ENCODE measurements at places on chromosomes 5 and 9. TPM values are rescaled to one million over a fixed set of nuclear protein-coding genes. Genes with fewer than 3 reads are reported as not detected.

ENTREP1 gene
- 2.8 TPM for polyA plus RNA-seq

PCDHGA9 gene
- polyA plus RNA-seq: 6.5 TPM

NEUROG1 gene
- polyA plus RNA-seq: not detected

GABBR2 gene
- polyA plus RNA-seq: 2.7 TPM

PNPLA7 gene
- 1.6 TPM for polyA plus RNA-seq

CAPSL gene
- polyA plus RNA-seq: 7.4 TPM

SHOC1 gene
- 1.5 TPM for polyA plus RNA-seq

KIAA0825 gene
- 5.1 TPM for polyA plus RNA-seq

PCDHB16 gene
- 7.7 TPM for polyA plus RNA-seq

ATOX1 gene
- 107 TPM for polyA plus RNA-seq

PCDHGA6 gene
- 5.4 TPM for polyA plus RNA-seq

ORM2 gene
- not detected for polyA plus RNA-seq

ARID3C gene
- 0.12 TPM for polyA plus RNA-seq

SPINK6 gene
- not detected for polyA plus RNA-seq

ESM1 gene
- polyA plus RNA-seq: 7.1 TPM

FUT7 gene
- polyA plus RNA-seq: 0.04 TPM

TAL2 gene
- polyA plus RNA-seq: 1.8 TPM

SPEF2 gene
- polyA plus RNA-seq: 48.6 TPM

NKD2 gene
- 16.5 TPM for polyA plus RNA-seq

APBA1 gene
- polyA plus RNA-seq: 15.7 TPM

PTPN3 gene
- polyA plus RNA-seq: 58.5 TPM

PAEP gene
- 0.12 TPM for polyA plus RNA-seq

OBP2B gene
- polyA plus RNA-seq: not detected

DDX31 gene
- polyA plus RNA-seq: 16.4 TPM

FOXD4L5 gene
- polyA plus RNA-seq: 0.24 TPM

LAMC3 gene
- 21.2 TPM for polyA plus RNA-seq

CNTNAP3 gene
- 3.1 TPM for polyA plus RNA-seq

FAM163B gene
- polyA plus RNA-seq: not detected

KCNMB1 gene
- polyA plus RNA-seq: 1.4 TPM
